ENCODE measurements at places on chromosomes 4 and X.

DNA sequence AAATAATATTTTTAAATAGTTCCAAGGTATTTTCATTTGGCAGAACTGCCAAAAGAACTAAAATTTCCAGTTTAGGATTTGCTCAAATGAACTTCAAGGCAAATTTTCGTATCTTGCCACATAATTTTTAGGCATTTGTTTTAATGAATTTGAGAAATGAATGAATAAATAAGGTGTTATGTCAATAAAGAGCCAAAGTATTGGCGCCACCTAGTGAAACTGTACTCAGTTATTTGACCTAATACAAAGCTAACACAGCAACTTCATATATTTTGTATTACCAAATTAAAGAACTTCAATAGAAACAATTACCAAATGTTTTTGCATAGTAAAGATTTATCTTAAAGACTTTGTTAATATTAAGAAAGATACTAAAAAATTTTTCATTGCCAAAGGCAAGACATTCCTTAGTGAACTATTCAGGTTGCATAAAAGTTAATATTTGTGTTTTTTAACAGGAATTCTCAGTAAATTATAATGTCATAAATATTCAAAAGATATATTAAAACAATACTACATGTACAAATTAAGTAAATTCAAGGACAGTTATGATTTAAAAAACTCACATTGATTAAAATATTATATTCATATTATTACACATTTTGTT, 50.3 kb downstream of the STPG2 start:
- no peak overlapping the region for H3K4me3 ChIP-seq
- H3K27ac ChIP-seq = no peak overlapping the region
- H3K4me1 ChIP-seq = no peaks in the 10 kb centered on the region
- H3K36me3 ChIP-seq = no peaks in the 10 kb centered on the region

- no peaks in the 10 kb centered on the region for H3K27me3 ChIP-seq
- peaks cover 14% of the 10 kb centered on the region for H3K36me3 ChIP-seq
- no peak for DNase-seq
- peak overlapping the region; percentile 29 for H3K27ac ChIP-seq
Measured at GRCh38 chrX:130083656-130084382, 26.5 kb downstream of the ELF4 start.

GRCh38 chrX:154484255-154485149, 1.9 kb downstream of the UBL4A start:
- H3K27me3 ChIP-seq = no peaks in the 10 kb centered on the region
- peak; percentile 46 for DNase-seq
- no peak overlapping the region for H3K27ac ChIP-seq

GRCh38 chrX:45697591-45697990, 496.9 kb upstream of the DIPK2B start:
- H3K27me3 ChIP-seq = no peaks in the 10 kb centered on the region
- no peak overlapping the region for H3K27ac ChIP-seq
- H3K36me3 ChIP-seq = no peaks in the 10 kb centered on the region
- H3K4me1 ChIP-seq = no peaks in the 10 kb centered on the region
- DNase-seq = no peak

DNA sequence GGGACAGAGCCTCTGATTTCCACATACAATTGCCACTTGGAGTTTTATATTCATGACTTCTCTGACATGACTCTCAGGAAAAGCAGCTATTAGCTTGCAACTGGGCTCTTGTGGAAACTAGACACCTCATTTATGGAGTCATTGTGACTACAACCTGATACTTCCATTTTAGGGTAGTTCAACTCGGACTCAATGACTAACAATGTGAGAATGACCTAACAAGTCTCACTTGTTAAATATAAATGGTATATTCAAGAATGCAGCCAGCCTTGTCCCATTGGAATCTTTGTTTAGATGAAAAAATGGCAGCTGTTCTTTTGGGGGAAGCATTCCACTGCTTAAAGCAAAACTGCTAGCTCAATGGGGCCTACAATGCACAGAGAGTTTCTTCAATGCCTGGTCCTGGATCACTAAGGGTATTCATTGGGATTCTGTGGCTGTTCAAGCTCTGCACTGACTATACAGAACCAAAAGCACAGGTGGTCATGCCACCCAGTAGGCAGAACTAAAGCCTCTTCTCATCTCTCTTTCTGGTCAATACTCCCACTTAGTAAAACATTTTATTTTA, 36.5 kb upstream of the GLRA3 start:
- H3K4me1 ChIP-seq = no peaks in the 10 kb centered on the region
- H3K27me3 ChIP-seq = no peaks in the 10 kb centered on the region
- H3K36me3 ChIP-seq = no peaks in the 10 kb centered on the region
- no peak overlapping the region for H3K27ac ChIP-seq
- no peak overlapping the region for H3K4me3 ChIP-seq
- no peak for DNase-seq

- H3K4me3 ChIP-seq = no peak overlapping the region
- no peak for DNase-seq
- H3K27me3 ChIP-seq = no peaks in the 10 kb centered on the region
- no peaks in the 10 kb centered on the region for H3K4me1 ChIP-seq
- no peaks in the 10 kb centered on the region for H3K36me3 ChIP-seq
Measured at GRCh38 chrX:118418811-118419251, 72.9 kb downstream of the WDR44 start.

DNA sequence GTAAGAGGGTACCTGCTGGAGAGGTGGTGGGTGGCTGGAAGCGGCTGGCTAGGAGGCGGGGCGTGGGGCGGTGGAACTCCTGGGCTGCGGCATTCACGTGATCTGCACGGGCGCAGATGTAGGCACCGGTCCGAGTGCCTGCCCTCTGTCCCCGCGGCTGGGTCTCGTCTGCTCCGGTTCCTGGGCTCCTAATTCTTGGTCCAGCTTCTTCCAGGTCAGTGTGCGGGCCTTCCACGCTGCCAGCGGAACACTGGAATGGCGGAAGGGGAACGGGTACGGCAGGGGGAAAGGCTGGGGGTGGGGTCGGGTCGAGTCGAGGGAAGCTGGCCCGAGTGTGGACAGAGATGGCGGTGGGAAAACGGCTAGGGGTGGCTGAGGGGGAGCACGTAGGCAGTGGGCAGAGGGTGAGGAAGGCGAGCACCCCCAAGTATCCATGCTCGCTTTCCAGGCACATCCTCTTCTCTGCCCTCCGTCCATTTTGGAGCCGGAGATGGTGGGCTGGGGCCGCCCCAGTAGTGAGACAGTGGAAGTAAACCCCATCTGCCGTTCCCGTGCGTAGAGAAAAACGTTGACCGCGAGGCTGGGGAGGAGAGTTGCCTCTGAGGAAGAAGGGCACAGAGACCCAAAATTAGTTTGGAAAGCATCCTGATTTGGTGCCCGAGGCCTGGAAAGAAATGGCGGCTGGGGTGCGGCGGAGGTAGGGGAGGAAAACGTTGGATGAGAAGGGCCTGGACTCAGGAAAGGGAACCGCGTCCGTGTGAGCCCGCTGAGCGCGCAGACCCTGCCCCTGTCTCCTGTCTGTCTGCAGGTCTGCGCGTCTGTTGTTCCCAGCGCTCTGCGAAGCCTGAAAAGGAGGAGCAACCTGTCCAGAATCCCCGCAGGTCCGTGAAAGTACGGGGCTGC, at the start of gene TCEAL4:
TCEAL4 (plus strand) TSS at position 105 of the 903 bp plus-strand sequence. CDS start 1,161 bp downstream, outside the sequence.
- no peak within 1 kb of the TSS for H3K27ac ChIP-seq
- peak within 1 kb of the TSS; percentile 70 for H3K4me3 ChIP-seq
- no peaks in the 10 kb centered on the region for H3K36me3 ChIP-seq
- no peak for DNase-seq

DNA sequence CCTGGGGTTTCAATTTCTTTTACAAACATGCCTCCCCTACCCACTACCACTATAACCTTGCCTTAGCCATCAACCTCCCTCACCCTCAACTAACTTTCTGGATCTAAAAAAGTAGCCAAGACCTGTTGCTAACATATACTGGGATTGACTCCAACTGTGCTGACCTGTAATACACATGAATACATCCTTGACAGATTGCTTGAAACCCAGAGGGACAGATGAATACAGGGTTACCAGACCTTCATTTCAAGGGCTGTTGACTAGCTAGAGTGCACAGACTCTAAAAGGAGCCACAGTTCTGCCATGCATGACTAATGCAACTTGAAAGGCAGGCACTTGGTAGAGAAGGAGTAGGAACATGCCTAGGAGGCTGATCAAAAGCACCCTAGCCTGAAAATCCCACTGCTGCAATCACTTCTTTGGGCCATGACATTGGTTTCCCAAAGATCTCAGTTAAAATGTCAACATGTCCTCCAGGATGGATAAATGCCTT, 121.0 kb downstream of the PCDH19 start:
- no peak for DNase-seq
- H3K27me3 ChIP-seq = no peaks in the 10 kb centered on the region
- no peaks in the 10 kb centered on the region for H3K36me3 ChIP-seq
- no peak overlapping the region for H3K4me3 ChIP-seq

- H3K4me3 ChIP-seq = no peak overlapping the region
- H3K27ac ChIP-seq = no peak overlapping the region
- H3K4me1 ChIP-seq = no peaks in the 10 kb centered on the region
- DNase-seq = no peak
- H3K36me3 ChIP-seq = no peaks in the 10 kb centered on the region
Measured at GRCh38 chr4:17280261-17281018, 231.4 kb downstream of the QDPR start.

GRCh38 chrX:21375708-21376009, 1.4 kb downstream of the CNKSR2 start:
- H3K27ac ChIP-seq = no peak overlapping the region
- no peaks in the 10 kb centered on the region for H3K27me3 ChIP-seq
- H3K4me1 ChIP-seq = peaks cover 6% of the 10 kb centered on the region
- no peak for DNase-seq
- H3K4me3 ChIP-seq = peak overlapping the region; percentile 73

DNA sequence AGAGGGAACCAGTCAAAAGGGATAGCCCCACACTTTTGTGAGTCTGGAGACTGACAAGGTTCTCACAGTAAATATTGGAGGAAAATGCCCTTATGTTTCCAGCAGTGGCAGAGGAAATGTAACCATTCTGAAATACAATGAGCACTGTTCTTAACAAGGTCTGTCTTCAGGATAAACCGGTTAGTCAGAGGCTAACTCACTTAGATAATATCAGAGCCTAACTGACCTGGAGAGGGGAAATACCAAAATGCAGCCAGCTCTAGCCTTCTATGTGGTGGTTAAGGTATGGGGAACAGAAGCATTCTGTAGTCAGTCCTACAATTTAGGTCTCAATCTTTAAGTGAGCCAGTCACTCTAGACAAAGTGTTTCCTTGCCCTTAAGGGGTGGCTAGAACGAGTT, 70.8 kb downstream of the TBCK start:
- no peak for DNase-seq
- H3K27me3 ChIP-seq = no peaks in the 10 kb centered on the region
- no peak overlapping the region for H3K27ac ChIP-seq
- no peak overlapping the region for H3K4me3 ChIP-seq

- no peak overlapping the region for H3K4me3 ChIP-seq
- DNase-seq = no peak
- no peaks in the 10 kb centered on the region for H3K27me3 ChIP-seq
- no peaks in the 10 kb centered on the region for H3K36me3 ChIP-seq
- H3K4me1 ChIP-seq = no peaks in the 10 kb centered on the region
Measured at GRCh38 chrX:151875270-151876026, 37.2 kb upstream of the MAGEA4 start.

DNA sequence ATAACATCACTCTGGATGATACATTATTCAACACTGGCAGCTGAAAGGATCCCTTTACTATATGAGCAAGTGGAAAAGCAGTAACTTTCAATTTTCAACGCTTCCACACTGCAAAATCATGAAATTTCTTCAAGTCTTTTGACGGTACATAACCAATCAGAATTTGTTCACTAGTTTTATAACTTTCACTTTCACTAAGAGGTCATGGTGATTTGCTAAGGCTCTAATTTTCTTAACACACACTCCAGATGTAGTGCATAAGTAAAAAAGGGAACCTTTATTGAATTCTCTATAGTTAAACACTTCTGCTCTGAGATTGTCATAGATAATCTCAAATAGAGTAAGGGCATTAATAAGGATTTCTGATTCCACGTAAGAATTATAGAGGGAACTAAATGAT, 4.1 kb downstream of the ARMCX2 start:
- no peak overlapping the region for H3K27ac ChIP-seq
- no peaks in the 10 kb centered on the region for H3K36me3 ChIP-seq
- no peak for DNase-seq

- H3K4me1 ChIP-seq = no peaks in the 10 kb centered on the region
- H3K36me3 ChIP-seq = no peaks in the 10 kb centered on the region
- H3K27me3 ChIP-seq = no peaks in the 10 kb centered on the region
- no peak overlapping the region for H3K4me3 ChIP-seq
- DNase-seq = no peak
- no peak overlapping the region for H3K27ac ChIP-seq
Measured at GRCh38 chr4:150355418-150355817, 226.5 kb upstream of the MAB21L2 start.

DNA sequence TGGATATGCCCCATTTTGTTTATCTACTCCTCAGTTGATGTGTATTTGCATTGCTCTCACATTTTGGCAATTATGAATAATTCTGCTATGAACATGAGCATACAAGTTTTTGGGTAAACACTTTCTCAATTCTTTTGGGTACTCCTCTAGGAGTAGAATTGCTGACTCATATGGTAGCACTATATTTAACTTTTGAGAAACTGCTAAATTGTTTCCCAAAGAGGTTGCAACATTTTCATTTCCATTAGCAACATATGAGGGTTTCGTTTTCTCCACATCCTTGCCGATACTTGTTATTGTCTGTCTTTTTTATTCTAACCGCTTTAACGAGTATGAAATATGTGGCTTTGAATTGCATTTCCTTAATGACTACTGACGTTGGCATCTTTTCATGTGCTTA, 185.4 kb downstream of the TSPAN5 start:
- H3K4me3 ChIP-seq = no peak overlapping the region
- H3K27ac ChIP-seq = no peak overlapping the region
- H3K4me1 ChIP-seq = peaks cover 9% of the 10 kb centered on the region
- peaks cover 25% of the 10 kb centered on the region for H3K36me3 ChIP-seq
